ENCODE measurements at places on chromosomes 1 and 21.
A peak's percentile ranks its signal among the peaks of the same experiment; 100 is the strongest.

DNA sequence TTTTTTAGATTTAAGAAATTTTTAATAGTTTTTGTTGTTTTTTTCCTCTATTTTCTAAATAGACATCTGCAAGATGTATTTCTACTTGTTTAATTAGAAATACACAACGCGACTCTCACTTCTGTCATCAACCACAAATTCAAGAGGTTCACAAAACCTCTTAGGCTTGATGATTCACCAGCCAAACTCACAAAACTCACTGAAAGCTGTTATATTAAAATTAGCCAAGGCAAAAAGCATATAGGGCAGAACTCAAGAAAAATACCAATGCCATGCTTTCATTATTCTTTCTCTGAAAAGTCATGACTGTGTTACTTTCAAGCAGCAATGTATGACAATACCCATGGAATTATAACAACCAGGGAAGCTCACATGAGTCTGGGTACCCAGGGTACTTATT, 487.0 kb upstream of the RGS18 start:
- no peak for DNase-seq

DNA sequence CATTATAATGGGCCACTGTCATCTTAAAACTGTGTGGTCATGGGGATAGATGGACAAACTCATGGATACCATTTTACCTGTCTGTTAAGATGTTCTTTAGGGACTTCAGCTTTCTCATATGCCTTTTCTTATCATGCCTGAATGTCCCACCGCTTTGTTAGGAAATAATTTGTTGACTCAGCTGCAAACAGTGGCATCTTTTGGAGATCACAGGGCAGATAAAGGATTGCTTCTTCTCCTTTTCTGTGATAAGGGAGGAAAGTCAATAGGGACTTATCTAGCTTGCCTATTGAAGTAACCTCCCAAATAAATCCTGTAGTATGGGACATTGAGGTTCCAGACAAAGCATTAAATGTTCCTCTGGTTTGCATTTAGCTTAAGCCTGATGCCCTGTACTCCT, 79.8 kb upstream of the KIAA0040 start:
- DNase-seq, result no peak

GRCh38 chr1:200670242-200671118, 773 bp upstream of the DDX59 start:
- DNase-seq, result peak; percentile 39

- DNase-seq, result no peak
Measured at GRCh38 chr1:113216664-113217063, 143.7 kb downstream of the LRIG2 start.

GRCh38 chr1:32899586-32900296, 1.4 kb downstream of the TMEM54 start:
- no peak for DNase-seq

GRCh38 chr21:15007716-15008296, 57.0 kb downstream of the NRIP1 start:
- no peak for DNase-seq

GRCh38 chr1:36880155-36881067, 153.9 kb downstream of the GRIK3 start:
- DNase-seq, result no peak

DNA sequence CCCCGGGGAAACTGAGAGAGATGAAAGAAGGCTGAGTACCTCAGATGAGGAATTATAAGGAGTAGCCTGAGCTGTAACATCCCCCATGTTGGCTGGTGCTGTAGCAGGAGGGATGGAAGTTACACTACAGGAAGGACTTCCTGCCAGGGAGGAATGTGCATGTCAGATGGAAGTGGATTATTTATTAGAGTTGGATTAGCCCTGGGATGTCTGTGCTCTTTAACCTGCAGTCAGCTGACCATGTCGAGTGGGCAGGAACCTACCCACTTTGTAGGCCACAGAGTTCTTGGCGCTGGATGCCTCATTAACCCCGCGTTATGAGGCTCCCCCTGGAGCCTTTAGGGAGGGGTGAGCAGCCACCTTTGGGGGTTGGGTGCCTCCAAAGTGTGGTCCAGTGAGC, 757 bp upstream of the SEMA4A start:
- no peak for DNase-seq

DNA sequence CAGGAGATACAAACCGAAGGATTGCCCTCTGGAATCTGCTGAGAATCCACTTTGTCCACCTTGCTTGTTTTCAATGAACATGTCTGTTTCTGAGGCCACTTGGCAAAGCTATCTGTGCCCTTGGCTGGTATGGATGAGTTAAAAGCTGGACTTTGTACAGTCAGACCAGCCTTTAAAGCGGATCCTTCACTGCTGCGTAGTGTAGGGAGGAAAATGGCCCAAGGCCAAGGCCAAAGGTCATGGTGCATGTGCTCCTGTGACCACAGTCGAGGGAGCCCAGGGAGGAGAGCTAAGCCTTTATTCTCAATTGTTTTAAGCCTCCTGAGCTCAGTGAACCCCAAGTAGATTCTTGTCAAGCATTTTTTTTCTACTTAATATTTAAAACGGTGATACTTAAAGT, 37.0 kb downstream of the KCNJ15 start:
- DNase-seq, result no peak

GRCh38 chr1:230866171-230867070, 1.9 kb downstream of the C1orf198 start:
- DNase-seq, result no peak

DNA sequence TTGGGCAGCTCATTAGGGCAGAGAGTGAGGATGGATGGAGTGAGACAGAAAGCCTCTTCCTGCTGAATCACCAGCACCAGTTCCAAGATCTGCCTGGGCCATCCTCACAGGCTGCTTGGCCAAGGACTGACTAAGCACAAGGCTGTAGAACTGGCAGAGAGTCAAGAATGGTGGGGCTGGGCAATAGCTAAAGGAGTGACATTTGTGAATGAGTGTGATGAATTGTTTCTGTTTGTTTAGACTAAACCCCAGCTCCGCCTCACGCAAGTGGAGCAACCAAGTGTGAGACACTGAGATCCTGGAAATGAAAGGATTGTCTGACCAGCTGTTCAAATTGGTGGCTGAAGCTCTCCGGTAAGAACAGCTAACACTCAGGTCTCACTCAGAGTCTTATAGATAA, 38.6 kb downstream of the BRINP2 start:
- DNase-seq, result peak; percentile 84
